ENCODE measurements at places on chromosomes 3 and 15. TPM values are rescaled to one million over a fixed set of nuclear protein-coding genes. Genes with fewer than 3 reads are reported as not detected.
A peak's percentile ranks its signal among the peaks of the same experiment; 100 is the strongest.

- DNase-seq: no peak
Observed at GRCh38 chr3:57815036-57815435, 58.9 kb downstream of the SLMAP start.

DNA sequence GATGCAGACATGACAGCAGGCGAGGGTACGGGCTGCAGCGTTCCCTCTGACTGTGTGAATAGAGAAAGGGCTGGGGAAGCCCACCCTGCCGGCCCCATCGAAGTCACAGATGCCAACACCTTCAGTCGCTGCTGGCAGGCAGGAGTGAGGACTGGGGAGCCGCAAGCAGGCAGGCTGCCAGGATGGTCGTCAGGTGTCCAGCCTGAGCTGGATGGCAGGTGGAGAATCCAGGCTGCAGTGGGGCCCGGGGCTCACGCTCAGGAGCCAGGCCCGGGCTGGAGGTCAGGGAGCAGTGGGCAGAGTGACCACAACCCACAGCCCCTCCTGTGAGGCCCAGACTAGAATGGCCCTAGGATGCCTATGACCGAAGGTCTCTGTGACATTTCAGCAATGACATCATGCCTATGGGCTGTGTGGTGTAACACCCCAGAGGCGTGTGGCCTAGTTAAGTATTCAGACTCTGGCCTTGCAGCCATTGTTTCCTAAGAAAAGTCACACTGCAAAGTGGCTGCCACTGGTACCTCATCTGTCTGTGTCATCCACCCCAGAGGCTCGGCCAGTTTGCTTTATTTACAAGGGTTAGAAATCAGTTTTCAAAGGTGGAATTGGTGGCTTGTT lies 15.7 kb downstream of the PRR23E start:
- DNase-seq: no peak

Gene ZNF774
- 4.9 TPM for total RNA-seq

Gene PRRT3
- 1.4 TPM for total RNA-seq

DNA sequence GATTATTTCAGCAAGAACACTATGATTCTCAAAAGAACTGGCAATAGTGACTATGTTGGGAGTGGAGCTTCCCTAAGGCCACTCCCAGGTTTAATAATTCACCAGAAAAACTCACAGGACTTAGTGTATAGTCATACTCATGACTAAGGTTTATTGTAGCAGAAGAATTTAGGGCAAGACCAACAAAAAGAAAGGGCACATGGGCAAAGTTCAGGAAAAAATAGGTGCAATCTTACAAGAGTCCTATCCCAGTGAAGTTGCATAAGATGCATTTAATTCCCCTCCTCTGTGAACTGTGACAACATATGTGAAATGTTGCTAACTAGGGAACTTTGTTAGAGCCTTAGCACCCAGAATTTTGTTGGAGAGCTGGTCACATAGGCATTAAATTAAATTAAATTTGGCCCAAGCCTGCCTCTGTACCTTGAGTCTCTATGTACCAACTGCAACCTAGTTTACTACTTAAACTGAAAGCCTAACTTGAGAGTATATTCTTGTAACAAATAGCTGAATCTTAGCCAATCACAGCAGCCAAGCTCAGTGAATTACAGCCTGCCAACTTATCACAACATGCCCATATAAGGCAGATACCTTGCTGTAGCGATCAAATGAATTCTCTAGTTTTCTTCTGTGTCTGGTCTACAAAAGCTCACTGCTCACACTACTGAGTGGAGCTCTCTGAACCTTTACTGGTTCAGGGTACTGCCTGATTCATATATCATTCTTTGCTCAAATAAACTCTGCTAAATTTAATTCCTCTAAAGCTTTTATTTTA lies 386.2 kb upstream of the ARHGEF26 start:
- no peak for DNase-seq

- DNase-seq: peak; percentile 93
Observed at GRCh38 chr3:16600780-16601536, 4.3 kb downstream of the DAZL start.

Gene VIPR1
- 18.7 TPM for total RNA-seq

Gene LMAN1L
- total RNA-seq: not detected

DNA sequence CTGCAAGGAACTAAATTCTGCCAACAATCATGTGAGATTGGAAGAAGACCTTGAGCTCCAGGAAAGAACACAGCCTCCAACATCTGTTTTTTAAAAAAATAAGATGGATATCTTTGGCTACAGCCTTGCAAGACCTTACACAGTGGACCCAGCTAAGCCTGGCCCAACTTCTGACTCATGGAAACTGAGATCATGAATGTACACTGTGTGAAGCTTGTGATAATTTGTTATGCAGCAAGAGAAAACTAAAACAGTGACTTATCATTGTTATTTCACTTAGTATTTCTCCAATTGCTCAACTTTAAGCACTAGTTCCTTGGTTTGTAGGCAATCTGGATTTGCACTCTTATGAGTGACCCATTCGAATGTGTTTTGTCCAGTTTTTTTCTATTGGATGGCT lies 29.3 kb downstream of the SHQ1 start:
- no peak for DNase-seq

Gene SYNPR
- not detected for total RNA-seq

DNA sequence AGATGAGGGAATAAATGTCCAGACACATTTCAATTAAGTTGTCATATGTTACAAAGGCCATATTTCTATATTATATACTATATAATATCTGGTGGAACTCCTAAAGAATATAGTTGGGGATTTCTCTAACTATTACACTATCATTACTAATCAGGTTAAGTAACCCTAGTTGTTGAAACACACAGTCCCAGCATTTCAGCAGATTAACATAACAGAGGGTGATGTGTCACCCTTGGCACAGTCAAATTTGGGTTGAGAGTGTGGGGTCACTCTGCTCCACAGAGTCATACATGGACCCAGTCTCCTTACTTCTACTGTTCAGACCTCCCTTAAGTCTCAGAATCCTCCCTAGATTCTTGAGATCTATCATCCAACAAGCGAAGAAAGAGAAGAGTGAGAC lies 496.4 kb upstream of the MDFIC2 start:
- no peak for DNase-seq

Gene KCTD6
- total RNA-seq: 13.3 TPM

Gene EEF1AKMT4
- 0.62 TPM for total RNA-seq

GRCh38 chr15:33100314-33100713 lies 94.2 kb downstream of the FMN1 start:
- no peak for DNase-seq

DNA sequence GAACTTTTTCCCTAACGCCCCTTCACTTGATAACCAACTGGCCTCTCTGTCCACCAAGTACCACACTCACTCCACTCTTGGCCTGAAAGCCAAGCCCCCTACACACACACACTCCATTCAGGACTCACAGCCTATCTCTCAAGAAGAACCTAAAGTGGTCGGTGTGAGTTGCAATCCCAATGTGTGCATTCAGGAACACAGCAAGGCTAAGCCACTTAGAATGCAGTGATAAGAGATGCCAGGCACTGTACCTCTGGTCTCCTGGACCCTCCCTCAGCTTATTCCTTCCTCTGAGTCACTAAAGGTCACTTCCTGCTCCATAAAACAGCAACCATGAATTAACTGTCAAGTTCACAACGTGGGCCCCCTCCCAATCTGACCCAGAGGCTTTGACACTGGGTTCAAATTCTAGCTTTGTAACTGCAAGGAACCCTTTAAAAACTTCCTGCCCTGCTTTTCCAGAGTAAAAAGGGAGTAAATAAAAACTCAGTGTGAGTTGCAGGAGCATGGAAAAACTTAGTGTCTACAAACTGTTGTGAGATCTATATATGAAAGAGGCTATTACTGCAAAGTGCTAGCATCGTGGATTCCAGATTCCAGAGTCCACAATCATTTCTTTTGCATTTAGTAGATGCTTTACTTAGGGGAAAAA lies 17.6 kb upstream of the KCNMB3 start:
- DNase-seq: no peak

GRCh38 chr3:12258911-12259310 lies 30.0 kb upstream of the PPARG start:
- DNase-seq: no peak

DNA sequence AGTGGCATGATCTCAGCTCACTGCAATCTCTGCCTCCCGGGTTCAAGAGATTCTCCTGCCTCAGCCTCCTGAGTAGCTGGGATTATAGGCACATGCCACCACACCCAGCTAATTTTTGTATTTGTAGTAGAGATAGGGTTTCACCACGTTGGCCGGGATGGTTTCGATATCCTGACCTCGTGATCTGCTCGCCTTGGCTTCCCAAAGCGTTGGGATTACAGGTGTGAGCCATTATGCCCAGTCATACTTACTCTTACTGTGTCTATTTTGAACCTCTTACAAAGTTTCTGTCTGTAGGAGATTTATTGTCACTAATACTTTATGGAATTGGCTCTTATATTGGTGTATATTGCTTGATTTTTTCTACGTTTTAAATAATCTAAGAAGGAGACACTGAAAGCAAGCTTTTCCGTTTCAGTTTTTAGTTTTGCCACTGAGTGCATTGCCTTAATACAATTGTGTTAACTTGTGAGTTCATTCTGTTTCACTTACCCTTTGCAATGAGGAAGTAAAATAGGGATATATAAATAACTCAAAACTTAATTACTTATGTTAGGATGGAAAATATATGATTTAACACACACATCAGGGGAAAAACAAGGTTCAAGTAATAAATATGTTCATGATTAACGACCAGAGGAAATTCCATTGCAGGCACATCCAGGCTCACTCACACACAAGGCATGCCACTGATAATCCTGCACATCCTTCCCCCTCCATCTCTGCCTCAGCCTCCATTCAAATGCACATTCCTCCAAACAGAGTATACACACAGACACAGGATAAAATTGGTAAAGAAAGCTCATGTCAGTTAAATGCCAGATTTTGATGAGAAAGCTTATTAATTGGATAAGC lies 279.3 kb upstream of the RASGRP1 start:
- no peak for DNase-seq

Gene NCK1
- total RNA-seq: 54.3 TPM

DNA sequence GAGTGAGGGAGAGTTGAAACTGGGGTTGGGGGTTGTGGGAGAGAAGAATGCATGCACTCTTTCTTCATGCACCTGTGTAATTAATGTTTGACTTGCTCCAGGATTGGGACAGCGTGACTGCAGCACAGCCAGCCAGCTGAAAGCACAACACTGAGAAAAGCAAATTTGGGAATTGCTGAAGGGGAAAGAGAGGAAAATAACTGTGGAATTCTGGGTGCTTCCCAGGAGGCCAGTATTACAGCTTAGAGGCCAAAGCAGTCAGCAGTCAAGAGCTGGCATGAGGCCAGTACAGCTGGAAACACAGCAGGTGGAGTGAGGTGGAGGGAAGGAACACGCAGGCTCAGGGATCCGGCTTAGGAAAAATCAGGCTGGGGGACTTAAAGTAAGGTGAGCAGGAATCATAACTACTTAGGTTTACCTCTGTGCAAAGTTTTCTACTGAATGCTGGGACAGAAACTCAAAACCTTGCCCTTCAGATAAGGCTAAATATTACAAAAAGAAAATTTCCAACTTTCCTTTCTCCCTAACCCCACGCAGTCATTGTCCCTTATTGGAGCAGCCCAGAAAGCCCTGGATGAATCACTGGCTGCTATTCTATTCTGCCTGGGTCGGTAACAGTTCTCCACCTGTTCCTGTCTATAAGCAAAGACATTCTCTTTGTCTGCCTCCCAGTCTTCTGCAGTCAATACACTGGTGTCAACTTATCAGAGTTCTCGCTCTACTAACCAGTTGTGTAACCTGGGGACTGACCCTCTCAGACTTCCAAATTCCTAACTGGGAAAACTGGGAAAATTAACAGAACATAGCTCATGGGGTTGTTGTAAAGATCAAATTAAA lies 167.2 kb downstream of the MAGI1 start:
- DNase-seq: peak; percentile 92

Gene LRRC57
- 29.1 TPM for total RNA-seq

Gene ITIH3
- 0.62 TPM for total RNA-seq

DNA sequence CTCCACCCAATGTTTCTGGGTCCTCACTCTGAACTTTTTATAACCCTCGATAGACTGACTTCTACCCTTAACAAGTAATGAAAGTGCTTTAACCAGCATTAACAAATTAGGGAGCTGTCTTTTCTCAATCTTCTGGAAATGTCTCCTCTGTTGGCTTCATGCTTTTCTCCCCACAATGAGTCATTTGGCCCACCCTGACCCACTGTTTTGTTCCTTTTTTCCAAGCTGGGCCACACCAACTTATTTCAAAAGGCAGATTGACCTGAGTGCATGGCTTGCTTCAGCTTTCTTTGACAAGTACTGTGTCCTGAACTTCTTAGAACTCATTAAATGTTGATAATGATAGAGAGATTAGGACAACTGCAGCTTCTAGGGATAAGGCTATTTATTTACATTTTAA lies 199.6 kb upstream of the SEMA6D start:
- DNase-seq: peak; percentile 21

DNA sequence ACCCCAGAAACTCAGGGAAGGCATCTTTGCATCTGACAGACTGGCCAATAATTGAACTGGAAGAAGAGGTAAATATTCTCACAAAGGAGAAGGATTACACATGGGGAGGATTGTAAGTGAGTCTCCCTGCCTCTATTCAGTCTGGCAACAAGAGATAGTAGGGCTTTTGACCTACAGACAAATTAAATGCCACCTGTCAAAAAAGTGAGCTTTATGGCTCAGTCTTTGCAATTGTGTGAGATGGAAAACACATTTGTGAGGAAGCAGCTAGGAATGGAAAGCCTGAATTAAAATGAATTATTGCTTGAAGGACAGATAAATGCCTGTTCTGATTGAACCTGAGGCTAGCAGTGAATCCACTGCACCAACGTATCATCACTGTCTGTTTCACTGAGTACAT lies 173.3 kb upstream of the GOLIM4 start:
- no peak for DNase-seq

DNA sequence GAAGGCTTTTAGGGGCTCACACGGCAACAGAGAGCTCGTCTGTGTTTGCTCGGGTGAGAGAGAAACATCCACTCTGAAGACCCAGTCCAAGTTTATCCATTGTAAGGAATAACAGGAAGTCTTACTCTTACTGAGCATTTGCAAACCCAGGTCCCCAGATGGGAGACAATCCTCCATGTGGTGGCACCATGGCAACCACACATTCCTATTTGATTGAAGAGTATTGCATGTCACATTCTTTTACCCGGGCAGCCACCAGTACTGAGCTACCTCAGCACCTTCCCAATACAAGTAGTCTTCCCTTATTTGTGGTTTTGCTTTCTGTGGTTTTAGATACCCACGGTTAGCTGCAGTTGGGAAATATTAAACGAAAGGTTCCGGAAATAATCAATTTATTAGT lies 302.9 kb upstream of the RASGRP1 start:
- DNase-seq: no peak

DNA sequence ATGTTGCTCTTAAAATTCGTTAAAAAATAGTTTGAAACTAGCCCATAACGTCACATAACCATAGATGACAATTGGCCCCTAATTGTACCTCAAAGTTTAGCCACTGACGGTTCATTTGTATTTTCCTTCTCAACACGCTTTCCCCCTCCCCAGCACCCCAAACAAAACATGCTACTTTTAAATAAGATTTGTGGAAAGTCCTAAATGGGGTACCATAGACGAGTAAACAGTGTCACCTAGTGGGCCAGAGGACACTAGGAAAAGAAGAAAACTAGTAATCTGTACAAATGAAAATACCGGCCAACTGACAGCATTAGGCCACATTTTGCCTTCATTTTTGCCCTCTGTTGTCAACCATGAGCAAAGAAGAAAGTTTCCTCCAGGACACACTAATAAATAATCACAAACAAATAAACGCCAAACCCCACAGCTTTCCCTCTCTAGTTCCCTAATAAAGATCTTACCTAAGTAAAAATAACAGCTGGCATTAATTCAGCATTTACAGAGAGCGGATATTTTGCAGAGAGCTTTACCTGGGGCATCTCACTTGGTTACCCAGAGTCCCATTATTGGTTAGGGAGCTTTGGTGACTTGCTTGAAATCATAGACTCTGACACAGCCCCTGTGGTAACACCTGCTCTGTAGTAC lies 175.1 kb upstream of the ATP11B start:
- DNase-seq: peak; percentile 82
